ENCODE measurements at places on chromosomes 5 and 9. TPM values are rescaled to one million over a fixed set of nuclear protein-coding genes. Genes with fewer than 3 reads are reported as not detected.

KIAA0825 gene
- total RNA-seq = 36.9 TPM

ASB6 gene
- total RNA-seq = 18.2 TPM

C5 gene
- total RNA-seq = 6.9 TPM

PCDHB2 gene
- 12.7 TPM for total RNA-seq

ERGIC1 gene
- 61.6 TPM for total RNA-seq

FAM153A gene
- 4.6 TPM for total RNA-seq

DCAF10 gene
- 27.0 TPM for total RNA-seq

SYNPO gene
- total RNA-seq = 6.0 TPM

STC2 gene
- 0.23 TPM for total RNA-seq

RPL35 gene
- 838 TPM for total RNA-seq

PCDHAC1 gene
- 42.7 TPM for total RNA-seq

ELL2 gene
- 10.8 TPM for total RNA-seq

CCNI2 gene
- total RNA-seq = 1.8 TPM

FAM169A gene
- total RNA-seq = 126 TPM

RASGRF2 gene
- 13.4 TPM for total RNA-seq

SPATA31D4 gene
- total RNA-seq = not detected

PCDHGA10 gene
- total RNA-seq = 15.2 TPM

RLN1 gene
- not detected for total RNA-seq

CDC23 gene
- total RNA-seq = 35.5 TPM

ALDOB gene
- total RNA-seq = 0.23 TPM

RASGEF1C gene
- 8.5 TPM for total RNA-seq

DBH gene
- under 0.01 TPM for total RNA-seq

IL5 gene
- not detected for total RNA-seq

SOX30 gene
- not detected for total RNA-seq

FOXD4L6 gene
- total RNA-seq = 0.46 TPM

SEMA4D gene
- 24.7 TPM for total RNA-seq

FRMD3 gene
- total RNA-seq = 26.5 TPM

SV2C gene
- 34.4 TPM for total RNA-seq

PCDHA10 gene
- 11.5 TPM for total RNA-seq

MROH2B gene
- not detected for total RNA-seq

FOXD4 gene
- 1.6 TPM for total RNA-seq

UBE2QL1 gene
- total RNA-seq = 22.8 TPM

CARTPT gene
- 2.3 TPM for total RNA-seq

ANKRD18A gene
- 11.3 TPM for total RNA-seq

FOXD4L4 gene
- total RNA-seq = 1.4 TPM

TNFSF8 gene
- 0.92 TPM for total RNA-seq

C5orf58 gene
- not detected for total RNA-seq

FUBP3 gene
- total RNA-seq = 59.7 TPM

SLC34A1 gene
- not detected for total RNA-seq

FGF1 gene
- total RNA-seq = 22.4 TPM

C9orf50 gene
- total RNA-seq = 0.23 TPM

PCDHGA11 gene
- total RNA-seq = 18.9 TPM

CARD6 gene
- 1.4 TPM for total RNA-seq

SCGB3A2 gene
- total RNA-seq = not detected

LOX gene
- total RNA-seq = 4.6 TPM

SPATA6L gene
- 11.3 TPM for total RNA-seq

TSSK1B gene
- total RNA-seq = not detected

MELK gene
- 6.9 TPM for total RNA-seq

CD72 gene
- 0.46 TPM for total RNA-seq

SAXO1 gene
- not detected for total RNA-seq

ALDH1A1 gene
- total RNA-seq = 20.8 TPM

WNT8A gene
- total RNA-seq = 0.23 TPM

CMYA5 gene
- total RNA-seq = 1.8 TPM

GOLM1 gene
- 124 TPM for total RNA-seq

SOHLH1 gene
- not detected for total RNA-seq

LRRC19 gene
- total RNA-seq = not detected

PHYHD1 gene
- total RNA-seq = 2.1 TPM

ANP32B gene
- 7.2 TPM for total RNA-seq

BTNL8 gene
- total RNA-seq = not detected
